Osteocyte (in vitro differentiated cells): ENCODE measurements at places on chromosomes 3 and 15. TPM values are rescaled to one million over a fixed set of nuclear protein-coding genes. Genes with fewer than 3 reads are reported as not detected.

GRCh38 chr3:58071480-58071971 is 63.3 kb downstream of the FLNB start:
- H3K4me3 ChIP-seq: no peak overlapping the region
- DNase-seq: no peak
- no peaks in the 10 kb centered on the region for H3K27me3 ChIP-seq
- no peaks in the 10 kb centered on the region for H3K36me3 ChIP-seq

Gene MYH15
- 0.05 and 0.08 TPM in 2 replicates for total RNA-seq

- DNase-seq: no peak
- peak overlapping the region; percentile 28 for H3K27ac ChIP-seq
- peaks cover 34% of the 10 kb centered on the region for H3K36me3 ChIP-seq
- H3K4me3 ChIP-seq: no peak overlapping the region
- H3K27me3 ChIP-seq: no peaks in the 10 kb centered on the region
Observed at GRCh38 chr3:52216585-52217408, 8.6 kb downstream of the TLR9 start.

Gene TMCC1
- total RNA-seq: 34.6 and 37.8 TPM in 2 replicates

DNA sequence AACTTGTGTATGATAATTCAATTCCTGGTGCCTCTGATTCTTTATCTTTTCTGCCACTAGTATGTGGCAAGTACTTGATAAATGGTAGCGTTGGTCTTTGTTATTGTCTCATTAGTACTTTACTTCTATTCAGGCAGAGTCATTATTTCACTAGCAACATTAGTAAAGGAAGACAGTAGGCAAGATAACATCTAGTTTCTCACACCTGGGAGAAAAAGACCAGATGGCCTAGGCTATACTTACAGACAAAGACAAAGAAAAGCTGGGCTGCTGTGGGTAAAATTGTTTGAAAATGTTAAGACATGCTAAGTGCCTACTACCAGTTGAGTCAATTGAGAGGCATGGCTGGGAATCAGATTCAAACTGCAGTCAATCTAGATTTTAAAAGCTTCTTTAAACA is 198.7 kb upstream of the CMC1 start:
- no peaks in the 10 kb centered on the region for H3K4me1 ChIP-seq
- H3K27me3 ChIP-seq: peaks cover 6% of the 10 kb centered on the region
- no peak overlapping the region for H3K4me3 ChIP-seq
- DNase-seq: no peak

GRCh38 chr15:50278496-50278895 is 13.0 kb upstream of the HDC start:
- no peaks in the 10 kb centered on the region for H3K36me3 ChIP-seq
- H3K27me3 ChIP-seq: no peaks in the 10 kb centered on the region
- DNase-seq: no peak
- H3K4me3 ChIP-seq: no peak overlapping the region
- H3K4me1 ChIP-seq: peaks cover 14% of the 10 kb centered on the region

Gene SYNPR
- total RNA-seq: not detected in 2 replicates

GRCh38 chr3:160210799-160211221 is 14.4 kb upstream of the C3orf80 start:
- peaks cover 64% of the 10 kb centered on the region for H3K27me3 ChIP-seq
- no peak overlapping the region for H3K27ac ChIP-seq
- H3K36me3 ChIP-seq: no peaks in the 10 kb centered on the region

Gene C3orf20
- not detected in 2 replicates for total RNA-seq

GRCh38 chr3:196207159-196207832 is 3.9 kb downstream of the ZDHHC19 start:
- DNase-seq: no peak
- H3K27ac ChIP-seq: no peak overlapping the region
- no peaks in the 10 kb centered on the region for H3K36me3 ChIP-seq
- peak overlapping the region; percentile 53 for H3K4me3 ChIP-seq
- H3K4me1 ChIP-seq: peaks cover 19% of the 10 kb centered on the region

Gene UBA7
- 63.2 and 63.6 TPM in 2 replicates for total RNA-seq

- no peak for DNase-seq
- no peaks in the 10 kb centered on the region for H3K36me3 ChIP-seq
- H3K27me3 ChIP-seq: no peaks in the 10 kb centered on the region
- no peak overlapping the region for H3K4me3 ChIP-seq
- H3K4me1 ChIP-seq: no peaks in the 10 kb centered on the region
- H3K27ac ChIP-seq: no peak overlapping the region
Observed at GRCh38 chr15:33846862-33847261, 121.4 kb upstream of the CHRM5 start.

GRCh38 chr15:26950001-26950400 is 21.0 kb upstream of the GABRG3 start:
- H3K4me3 ChIP-seq: no peak overlapping the region
- H3K4me1 ChIP-seq: no peaks in the 10 kb centered on the region
- H3K27me3 ChIP-seq: peaks cover 6% of the 10 kb centered on the region
- no peaks in the 10 kb centered on the region for H3K36me3 ChIP-seq
- DNase-seq: no peak

Gene TMEM108
- 3.7 and 5.1 TPM in 2 replicates for total RNA-seq

Gene P3H2
- 132 and 143 TPM in 2 replicates for total RNA-seq

DNA sequence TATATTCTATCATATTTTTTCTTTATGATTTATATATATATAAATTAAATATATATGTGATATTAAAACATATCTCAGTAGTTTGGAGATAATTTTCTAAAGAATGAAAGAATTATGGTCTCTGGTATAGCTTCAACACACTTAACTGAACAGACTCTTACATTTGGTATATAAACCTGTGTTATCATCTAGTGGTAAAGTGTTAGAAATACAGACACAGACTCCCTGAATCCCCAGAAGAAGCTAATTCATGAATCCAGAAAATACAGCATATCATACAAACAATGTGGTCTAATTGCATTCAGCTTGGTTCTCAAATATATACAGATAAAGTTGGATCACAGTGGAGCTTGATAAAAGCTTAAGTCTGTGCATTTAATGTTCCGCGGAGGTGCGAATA is 1100.4 kb downstream of the ROBO2 start:
- H3K4me3 ChIP-seq: no peak overlapping the region
- H3K27ac ChIP-seq: no peak overlapping the region
- no peaks in the 10 kb centered on the region for H3K36me3 ChIP-seq
- no peak for DNase-seq
- H3K4me1 ChIP-seq: peaks cover 20% of the 10 kb centered on the region

Gene RTP4
- total RNA-seq: 0.21 TPM in 1 of 2 replicates, not detected in the other

- peaks cover 13% of the 10 kb centered on the region for H3K4me1 ChIP-seq
- peaks cover 6% of the 10 kb centered on the region for H3K27me3 ChIP-seq
- H3K27ac ChIP-seq: no peak overlapping the region
- no peak overlapping the region for H3K4me3 ChIP-seq
- no peak for DNase-seq
Observed at GRCh38 chr15:34693053-34693744, 61.6 kb downstream of the GJD2 start.

Gene ACP3
- not detected in 2 replicates for total RNA-seq
